NCI-H1930 (cell line): ENCODE measurements at places on chromosomes 4 and X.

- DNase-seq: no peak
These were observed 49.3 kb downstream of the APELA start for GRCh38 chr4:164926301-164926700.

DNA sequence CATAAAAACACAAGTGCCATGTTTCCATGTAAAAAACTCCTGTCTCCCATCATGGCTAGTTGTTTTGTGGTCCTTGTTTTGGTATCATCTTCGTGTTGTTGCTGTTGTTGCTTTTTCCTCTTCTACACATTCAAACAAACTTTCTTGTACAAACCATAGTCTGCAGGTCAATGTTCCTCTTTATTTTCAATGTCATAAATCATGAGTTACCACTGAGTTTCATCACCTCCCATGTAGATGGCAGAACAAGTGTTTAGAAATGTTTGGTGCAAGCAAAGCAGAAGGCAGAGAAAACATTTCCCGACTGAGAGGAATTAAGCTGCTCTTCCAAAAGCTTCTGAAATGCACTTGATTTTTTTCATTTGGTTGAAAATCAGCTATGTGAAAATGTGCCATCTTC is 166.0 kb downstream of the ANTXR2 start:
- DNase-seq: no peak

DNA sequence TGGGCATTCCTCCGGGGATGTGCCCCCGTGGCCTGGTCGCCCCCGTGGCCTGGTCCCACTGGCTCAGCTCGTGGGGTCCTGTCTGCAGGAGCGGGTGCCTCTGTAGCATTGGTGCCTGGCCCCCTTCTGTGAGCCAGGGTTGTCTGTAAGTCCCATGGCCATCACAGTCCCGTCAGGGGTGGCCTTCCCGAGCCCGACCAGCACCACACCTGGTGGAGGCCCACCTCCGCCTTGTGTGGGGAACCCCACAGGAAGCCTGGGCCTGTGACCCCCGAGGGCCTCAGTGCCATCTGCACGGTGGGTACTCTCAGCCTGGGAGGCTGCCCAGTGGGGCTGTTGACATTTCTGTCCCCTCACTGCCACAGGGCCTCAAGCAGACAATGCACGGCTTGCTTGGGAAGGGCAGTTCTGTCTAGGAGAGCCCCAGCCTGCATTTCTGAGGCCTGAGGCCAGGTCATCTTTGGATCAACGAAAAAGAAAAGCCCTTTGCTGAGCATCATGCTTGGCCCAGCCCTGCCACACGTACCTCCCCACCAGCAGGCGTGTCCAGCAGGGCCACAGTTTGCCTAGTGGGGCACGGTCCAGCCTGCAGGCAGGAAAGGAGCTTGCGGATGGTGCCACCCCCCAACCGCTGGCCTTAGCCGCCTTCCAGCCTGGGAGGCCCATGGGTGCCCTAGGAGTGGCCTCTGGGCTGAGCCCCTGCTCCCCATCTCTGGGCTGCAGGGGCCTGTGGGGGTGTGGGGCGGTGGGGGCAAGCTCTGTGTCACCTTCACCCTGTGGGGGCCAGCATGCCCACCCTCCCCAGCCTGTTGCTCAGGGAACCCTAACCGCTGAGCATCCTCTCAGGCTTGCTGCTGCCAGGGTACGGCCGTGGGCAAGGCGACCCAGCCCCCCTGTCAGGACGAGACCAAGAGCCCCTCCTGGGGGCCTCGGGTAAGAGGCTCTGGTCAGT is 23.2 kb downstream of the NKX1-1 start:
- DNase-seq: no peak

- DNase-seq: no peak
These were observed 116.1 kb downstream of the NPNT start for GRCh38 chr4:106011387-106011786.

DNA sequence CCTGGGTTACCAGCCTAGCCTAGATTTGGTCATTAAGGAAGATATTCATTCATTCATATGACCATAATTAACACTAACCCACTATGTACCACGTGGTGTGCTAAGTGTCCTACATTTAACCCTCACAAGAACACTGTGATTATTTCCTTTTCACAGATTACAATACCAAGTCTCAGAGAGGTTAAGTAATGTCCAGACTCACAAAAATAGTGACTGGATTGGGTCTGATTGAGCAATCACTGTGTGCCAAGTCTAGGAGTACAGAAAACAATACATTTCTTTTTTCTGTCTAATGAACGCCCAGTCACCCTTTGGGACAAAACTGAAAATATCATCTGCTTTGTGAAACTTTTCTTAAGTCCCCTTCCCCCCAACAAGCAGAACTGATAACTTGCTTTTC is 7.6 kb upstream of the DLG3 start:
- no peak for DNase-seq

DNA sequence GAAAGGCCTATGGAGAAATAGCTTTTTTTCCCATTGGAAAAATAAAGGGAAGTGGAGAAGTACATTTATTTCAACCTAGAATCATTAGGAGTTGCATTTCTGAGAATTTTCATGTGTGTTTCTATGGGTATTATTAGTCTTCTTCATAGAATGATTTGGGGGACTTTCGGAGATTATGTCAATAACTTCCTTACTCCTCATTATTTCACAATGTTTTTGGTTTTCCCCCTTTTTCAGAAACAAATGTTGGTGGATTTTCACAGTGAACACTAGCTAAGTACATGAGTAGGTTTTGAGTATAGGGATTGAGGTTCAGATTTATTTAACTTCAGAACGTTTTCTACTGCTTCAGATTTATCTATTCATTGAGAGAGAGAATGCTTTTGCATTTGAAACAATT is 54.0 kb downstream of the SH3BGRL start:
- no peak for DNase-seq

DNA sequence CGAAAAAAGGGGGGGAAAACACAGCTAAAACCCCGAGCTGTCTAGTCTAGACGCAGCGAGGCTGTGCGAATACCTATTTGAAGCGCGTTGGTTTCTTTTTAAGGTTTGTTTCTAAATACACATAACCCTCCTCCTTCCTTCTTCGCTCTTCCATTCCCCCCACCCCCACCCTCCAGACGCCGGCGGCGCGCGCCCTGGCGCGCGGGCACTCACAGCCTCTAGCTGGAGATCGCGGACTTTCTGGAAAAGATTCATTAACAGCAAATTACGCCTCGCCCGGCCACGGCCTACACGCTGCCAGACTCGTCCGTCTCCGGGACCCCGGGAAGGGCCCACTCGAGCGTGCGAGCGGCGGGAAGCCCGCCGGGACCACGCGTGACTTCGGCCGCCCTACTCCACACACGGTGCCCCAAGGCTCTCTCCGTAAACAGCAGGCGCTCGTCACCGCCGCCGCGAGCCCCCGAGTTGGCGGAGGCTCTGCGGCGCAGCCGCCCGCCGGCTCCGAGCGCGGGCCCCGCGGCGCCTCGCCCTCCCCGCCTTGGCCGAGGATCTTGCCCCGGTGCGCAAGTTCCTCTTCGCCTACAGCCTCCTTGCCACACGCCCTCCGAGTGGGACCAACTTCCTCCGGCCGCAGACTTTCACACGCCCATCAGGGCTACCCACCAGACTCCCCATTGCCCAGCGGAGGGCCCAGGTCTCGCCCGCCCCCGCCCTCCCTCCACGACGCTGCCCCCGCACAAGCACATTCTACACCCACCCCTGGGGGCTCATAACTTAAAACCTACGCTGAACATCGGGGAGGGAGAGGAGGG is 2.0 kb downstream of the BCOR start:
- DNase-seq: no peak

DNA sequence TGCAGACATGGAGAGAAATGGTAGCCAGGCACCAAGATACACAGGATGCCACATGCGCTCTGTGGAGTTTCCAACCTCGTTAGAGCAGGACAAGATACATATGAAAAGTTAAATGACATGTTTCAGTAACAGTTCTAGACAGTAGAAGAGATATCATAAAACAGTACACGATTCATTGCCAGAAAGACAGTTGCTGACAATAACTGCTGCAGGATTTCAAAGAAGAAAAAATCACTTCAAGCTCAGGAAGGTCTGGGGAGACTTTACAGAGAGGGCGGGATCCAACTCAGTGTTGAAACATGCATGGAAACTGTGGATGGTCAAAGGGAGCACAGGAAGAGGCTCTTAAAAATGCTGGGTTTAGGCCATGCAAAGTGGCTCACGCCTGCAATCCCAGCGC is 31.0 kb downstream of the DCTD start:
- no peak for DNase-seq
